CD4-positive, alpha-beta T cell treated with Interleukin-2 at 100 ng/mL for 4 hours (primary cell): ENCODE measurements at places on chromosomes 16 and 17.

GRCh38 chr16:55508941-55509931 lies at the start of gene LPCAT2:
Gene LPCAT2, plus strand, starts transcription at chr16:55509072. Its CDS starts 110 bp downstream, at chr16:55509182.
- DNase-seq, result peak; percentile 10

DNA sequence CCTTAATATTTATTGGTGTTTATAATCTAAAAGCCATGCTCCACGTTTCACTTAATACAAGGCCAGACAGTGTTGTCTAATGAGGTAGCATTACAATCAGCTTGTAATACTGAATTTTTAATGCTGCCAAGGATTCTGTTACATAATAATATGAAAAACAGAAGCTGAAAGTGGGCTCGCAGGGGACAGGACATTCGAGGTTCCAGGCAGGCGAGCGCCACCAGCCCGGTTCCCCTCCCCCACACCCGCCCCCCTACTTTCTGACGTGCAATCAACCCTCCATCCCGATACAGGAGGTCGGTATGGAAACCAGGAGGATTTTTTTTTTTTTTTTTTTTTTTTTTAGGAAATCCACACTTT lies 6.2 kb upstream of the ZFHX3 start:
- DNase-seq, result no peak

DNA sequence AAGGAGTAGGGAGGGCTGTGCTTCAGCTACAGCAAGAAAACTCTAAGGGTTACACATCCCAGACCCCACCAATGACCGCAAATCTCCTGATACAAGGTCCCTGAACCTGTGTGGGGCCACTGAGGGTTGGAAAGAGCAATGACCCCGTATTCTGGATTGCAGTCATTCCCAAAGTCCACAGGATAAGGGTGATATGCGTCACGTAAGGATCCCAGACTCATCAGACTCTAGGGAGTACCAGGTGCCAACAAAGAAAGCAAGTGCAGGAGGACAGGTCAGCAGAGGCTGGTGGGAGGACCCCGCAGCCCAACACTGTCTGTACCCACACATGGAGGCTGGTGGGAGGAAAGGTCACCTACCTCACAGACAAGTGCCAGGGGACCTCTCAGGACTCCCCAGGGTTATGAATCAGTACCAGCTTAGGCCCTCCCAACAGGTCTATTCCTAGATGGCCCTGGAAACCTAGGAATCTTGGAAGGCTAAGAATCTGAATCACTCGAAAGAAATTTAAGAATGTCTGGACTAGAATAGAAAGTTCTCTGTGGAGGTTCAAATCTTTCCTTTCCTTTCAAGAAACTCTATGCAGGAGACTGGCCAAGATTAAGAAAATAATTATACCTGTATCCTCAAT lies 16.2 kb downstream of the PITPNA start:
- no peak for DNase-seq

DNA sequence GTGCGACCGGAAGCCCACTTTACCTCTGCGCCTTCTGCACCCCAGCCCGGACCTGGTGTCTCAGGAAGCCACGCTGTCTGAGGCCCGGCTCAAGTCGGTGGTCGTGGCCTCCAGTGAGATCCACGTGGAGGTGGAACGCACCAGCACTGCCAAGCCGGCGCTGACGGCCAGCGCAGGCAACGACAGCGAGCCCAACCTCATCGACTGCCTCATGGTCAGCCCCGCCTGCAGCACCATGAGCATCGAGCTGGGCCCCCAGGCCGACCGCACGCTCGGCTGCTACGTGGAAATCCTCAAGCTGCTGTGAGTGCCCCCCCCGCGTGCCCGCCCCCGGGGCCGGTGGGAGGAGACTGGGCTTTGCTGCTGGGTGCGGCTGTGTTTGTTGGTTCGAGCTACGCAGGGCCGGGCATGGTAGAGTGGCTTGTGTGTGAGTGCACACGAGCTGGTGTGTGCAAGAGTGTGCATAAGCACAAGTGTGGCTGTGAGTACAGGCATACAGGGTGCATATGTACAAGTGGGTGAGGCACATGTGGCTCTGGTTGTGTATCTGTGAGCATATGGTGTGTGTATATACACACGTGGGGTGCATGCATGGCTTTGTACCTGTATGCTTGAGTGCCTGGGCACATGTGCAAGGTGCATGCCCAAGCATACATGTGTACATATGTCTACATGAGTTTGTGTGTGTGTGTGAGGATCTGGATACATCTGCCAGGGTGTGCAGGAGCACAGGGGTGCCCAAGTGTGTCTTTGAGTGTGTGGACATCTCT lies 100.6 kb upstream of the PLCG2 start:
- no peak for DNase-seq

DNA sequence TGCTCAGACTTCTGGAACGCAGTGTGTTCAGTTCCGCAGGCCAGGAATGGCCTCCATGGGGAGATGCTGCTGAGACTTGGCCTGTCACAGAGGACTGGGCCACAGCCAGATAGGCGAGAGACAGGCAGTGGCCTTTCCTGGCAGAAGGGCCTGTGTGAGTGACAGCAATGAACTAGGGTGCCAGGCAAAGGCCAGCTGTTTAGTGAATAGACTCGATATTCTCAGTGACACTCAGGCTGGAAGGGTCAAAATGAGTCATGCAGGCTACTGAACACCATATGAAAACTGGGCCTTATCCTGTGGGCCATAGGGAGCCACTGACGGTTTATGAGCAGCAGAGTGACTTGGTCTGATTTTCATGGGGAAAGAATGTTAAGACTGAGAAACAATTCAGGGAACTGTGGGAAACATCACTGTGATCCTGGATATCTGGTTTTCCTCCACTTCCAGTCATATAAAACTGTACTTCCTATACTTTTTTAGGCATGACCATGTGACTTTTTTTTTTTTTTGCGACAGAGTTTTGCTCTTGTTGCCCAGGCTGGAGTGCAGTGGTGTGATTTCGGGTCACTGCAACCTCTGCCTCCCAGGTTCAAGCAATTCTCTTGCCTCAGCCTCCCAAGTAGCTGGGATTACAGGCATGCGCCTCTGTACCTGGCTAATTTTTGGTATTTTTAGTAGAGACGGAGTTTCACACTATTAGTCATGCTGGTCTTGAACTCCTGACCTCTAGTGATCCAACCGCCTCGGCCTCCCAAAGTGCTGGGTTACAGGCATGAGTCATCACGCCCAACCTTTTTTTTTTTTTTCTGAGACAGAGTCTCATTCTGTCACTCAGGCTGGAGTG lies 5.2 kb upstream of the NUBP1 start:
- peak; percentile 62 for DNase-seq

DNA sequence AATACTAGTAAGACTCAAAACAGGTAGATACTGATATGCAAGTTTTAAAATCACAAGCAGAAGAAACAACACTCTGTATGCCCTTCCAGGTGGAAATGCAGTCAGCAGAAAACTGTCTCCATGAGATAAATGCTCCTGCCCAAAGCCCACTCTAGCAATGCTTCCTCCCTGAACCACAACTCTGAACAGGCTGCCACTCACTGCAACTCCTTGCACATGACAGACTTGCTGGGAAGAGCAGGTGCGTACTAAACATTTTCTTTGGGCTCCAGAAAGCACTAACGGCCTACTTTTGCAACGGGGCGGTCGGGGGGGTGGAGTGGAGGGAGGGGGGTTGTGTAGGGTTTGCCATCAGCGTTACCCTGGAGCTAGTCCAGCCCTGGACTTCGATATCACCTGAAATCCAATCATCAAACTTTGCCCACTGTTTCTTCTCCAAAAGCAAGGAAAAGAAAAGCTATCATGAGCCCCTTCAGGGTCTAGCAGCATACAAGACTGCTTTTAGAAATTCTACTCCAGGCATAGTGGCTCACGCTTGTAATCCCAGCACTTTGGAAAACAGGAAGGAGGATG lies 46.1 kb downstream of the ANKRD11 start:
- DNase-seq, result no peak

DNA sequence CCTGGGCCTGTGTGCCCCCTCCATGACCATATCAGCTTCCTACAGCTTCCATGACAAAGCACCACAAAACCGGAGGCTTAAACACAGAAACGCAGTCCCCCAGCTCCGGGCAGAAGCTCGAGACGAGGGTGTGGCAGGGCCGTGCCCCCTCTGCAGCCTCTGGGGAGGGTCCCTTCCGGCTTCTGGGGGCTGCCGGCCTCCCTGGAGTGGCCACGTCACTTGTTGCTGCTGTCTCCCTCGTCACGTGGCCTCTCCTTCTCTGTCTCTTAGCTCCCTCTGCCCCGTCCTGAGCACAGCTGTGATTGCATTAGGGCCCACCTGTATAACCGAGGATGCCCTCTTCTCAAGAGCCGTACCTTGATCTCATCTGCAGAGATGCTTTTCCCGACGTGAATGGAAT lies 64.6 kb downstream of the JPH3 start:
- no peak for DNase-seq

DNA sequence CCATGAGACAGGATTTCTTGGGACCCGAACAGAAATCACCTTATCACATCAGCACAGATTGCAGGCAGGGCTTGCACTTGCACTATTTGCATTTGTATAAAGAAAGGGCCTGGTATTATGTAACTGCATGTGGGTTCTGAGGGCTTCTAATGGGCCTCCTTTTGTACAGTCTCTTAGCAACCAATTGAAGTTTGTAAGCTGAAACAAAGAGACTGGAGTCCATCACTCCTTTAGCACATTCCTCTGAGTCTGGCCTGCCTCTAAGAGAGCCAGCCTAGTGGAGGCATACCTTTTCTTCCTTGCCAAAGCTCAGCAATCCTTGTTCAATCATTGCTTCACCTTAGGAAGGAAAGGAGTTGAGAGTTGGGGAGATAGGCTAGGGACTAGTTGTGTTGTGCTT lies 387.1 kb downstream of the XYLT1 start:
- no peak for DNase-seq

DNA sequence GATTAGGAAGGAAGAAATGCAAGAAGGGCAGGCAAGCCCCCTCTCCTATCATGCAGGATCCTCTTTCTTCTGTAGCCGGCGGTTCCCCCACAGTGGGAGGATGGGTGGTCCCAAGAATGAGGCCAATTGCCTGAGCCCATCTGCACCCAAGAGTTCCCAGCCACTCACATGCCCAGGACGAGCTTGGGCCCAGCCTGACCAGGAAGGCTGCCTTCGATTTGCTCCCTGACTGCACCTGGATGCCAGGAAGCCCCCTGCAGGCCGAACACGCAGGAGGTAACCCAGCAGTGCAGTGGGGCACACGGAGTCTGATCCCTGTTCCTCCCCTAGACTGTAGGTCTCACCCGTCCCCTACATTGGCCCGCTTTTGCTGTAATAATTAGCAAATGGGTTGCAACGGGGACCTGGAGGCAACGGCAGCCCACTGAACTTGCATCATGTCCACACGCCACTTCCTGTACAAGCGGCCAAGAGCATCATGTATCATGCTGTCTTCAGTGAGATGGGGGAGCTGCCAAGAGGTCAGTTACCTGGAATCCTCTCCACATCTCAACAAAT lies 67.5 kb downstream of the AMFR start:
- DNase-seq, result no peak

DNA sequence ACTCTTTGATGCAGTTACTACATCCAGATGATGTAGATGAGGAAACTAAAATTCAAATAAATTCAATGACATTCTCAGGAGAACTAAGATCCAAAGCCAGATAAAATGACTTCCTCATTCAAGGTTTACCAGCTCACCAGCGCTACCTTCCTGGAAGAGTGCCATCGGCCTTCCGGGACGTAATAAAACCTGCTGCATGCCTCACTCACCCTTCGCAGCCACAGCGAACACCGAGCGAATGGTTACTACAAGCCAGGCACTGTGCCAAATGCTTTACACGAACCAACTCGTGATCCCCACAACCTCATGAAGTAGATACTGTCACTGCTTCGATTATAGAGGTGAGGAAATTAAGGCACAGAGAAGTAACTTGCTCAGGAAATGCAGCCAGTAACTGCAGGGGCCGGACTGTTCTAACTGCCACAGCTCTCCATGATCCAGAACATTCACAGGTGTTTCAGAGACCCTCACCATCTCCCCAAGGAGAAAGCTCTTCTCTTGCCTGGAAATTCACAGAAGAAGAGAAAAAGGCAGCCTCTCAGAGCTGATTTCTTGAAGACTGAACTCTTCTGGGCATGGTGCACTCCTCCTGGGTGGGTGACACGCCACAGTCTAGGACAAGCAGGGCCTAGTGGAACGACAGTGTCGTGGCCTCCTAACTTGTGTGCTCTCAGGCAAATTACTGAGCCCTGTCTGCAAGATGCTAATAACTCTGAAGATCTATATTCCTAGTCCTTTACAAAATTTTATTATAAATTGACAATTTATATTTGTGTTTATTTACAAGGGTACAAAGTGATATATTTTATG lies 46.8 kb downstream of the HIC1 start:
- peak; percentile 61 for DNase-seq

DNA sequence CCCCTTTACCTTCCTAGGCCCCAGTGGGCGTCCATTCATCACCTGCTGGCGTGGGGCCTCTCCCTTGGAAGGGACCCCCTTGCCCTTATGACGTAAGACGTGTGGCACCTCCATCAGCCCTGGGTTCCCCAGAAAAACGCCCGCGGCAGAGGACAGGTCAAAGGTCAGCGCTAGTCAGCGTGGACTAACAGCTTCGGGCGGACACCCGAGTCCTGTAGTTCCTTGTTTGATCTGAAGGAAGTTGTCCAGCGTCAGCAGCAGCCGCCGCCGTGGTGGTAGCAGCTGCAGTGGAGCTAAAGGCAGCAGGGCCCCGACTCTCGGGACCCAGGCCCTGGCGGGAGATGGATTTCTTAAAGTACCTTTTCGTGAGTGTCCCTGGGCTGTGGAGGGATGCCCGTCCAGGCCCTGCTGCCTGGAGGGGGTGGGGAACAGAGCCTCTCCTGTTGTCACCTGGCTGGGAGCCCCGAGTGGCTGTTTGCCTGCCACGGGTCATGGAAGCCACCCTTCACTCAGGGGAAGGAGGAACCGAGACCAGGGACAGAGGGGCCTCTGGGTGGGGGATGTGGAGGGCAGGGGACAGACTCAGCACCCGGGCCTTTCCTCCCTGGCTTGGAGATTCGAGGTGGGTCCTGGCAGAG lies 123.6 kb downstream of the OR1D5 start:
- no peak for DNase-seq

GRCh38 chr16:2428051-2428783 lies 1.0 kb upstream of the CCNF start:
- DNase-seq, result no peak

GRCh38 chr17:29215717-29216116 lies 30.9 kb upstream of the CRYBA1 start:
- no peak for DNase-seq

DNA sequence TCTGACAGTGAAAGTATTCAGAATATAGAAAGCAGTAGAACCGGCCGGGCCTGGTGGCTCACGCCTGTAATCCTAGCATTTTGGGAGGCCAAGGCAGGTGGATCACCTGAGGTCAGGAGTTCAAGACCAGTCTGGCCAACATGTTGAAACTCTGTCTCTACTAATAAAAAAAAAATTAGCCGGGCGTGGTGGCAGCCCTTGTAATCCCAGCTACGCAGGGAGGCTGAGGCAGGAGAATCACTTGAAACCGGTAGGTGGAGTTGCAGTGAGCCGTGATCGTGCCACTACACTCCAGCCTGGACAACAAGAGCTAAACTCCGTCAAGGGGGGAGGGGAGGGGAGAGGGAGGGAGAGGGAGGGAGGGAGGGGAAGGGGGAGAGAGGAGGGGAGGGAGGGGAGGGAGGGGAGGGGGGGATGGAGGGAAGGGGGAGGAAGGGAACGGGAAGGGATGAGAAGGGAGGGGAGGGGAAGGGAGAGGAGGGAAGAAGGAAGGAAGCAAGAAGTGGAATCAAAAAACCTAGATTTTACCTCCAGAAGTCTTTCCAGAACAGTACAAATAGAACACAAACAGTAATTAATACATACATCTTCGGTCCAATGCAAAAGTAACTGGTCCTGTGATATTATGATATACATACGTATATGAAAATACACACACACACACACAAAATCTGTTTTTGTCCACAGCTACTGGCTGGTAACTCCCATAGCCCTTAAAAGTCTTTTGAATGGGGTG lies 10.9 kb upstream of the NT5C start:
- DNase-seq, result no peak

GRCh38 chr17:36135465-36135864 lies 31.8 kb downstream of the CCL4 start:
- no peak for DNase-seq
